ENCODE measurements at places on chromosomes 2 and 18.

- no peak for DNase-seq
Observed at GRCh38 chr2:171036532-171036931, 107.5 kb downstream of the GORASP2 start.

- DNase-seq: no peak
Observed at GRCh38 chr2:215727507-215728503, 285.5 kb downstream of the MREG start.

DNA sequence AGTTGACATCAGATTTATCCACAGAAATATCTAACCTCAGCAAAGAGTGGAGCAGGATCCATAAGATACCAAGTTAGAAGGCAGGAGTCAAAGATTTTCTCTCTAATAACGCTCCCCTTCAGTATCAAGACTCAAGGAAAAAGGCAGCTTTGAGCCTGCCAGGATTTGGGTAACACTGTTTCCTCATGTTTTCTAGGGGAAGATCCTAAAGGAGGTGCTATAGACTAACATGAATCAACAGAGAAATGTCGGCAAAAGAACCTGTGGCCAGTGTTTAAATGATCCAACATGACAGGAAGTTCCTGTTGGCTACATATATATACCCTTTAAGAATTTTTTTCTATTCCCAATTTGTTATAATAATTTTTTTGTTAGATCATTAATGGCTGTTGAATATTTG is 402.3 kb downstream of the TGIF1 start:
- DNase-seq: no peak

DNA sequence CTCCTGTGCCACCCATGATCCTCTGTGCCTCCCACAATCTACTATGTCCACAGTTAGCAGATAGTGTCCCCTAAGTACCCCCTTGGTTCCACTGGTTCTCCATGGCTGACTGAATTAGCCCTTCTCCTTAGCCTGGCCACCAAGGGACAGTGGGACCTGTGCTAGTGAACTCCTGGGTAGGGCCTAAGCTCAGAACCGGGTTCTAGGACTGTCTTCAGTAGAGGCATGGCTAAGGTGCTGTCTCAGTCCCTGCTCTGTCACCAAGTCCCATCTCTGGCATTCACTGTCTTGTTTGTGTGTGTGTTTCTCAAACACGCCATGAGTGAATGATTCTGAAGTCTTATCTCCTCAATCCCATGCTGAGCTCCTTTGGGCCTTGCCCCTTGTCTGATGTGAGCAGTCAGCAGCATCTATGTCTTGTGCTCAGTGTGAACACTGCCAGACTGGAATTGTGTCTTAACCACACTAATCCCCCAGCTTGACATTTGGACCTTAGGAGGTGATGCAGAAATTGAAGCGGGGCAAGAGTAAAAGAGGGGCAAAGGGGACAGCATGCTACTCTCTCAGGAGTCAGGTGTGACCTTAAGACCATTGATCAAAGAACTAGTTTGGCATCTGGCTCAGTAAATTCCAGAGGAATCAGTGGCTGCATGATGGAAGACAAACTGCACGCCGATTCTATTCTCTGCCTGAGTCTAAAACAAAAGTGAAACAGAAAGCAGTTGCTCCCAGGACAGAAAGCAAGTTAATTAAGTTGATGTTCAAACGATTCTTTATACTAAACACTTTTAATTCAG is 190.5 kb downstream of the ALPK2 start:
- DNase-seq: no peak

DNA sequence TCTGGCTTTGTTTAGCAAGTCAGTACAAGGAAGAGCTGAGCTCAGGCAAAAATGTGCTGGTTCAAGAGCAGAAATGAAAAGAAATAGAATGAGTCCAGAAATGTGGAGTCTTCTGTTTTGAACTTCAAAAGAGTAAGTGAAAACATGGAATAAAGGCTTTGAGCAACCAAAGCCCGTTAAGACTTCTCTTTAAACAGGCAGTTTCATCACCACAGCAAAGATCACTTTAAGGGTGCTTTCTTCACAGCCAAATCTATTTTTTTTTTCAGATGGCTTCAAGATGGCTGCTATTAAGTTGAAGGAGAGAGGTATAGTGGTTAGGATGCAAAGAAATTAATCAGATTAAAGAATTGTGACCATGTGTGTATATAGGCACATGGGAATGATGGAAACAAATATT is 2.0 kb upstream of the CHRNA1 start:
- DNase-seq: no peak

GRCh38 chr2:119575439-119575838 is 31.2 kb downstream of the CFAP221 start:
- no peak for DNase-seq

- no peak for DNase-seq
Observed at GRCh38 chr2:73939419-73939818, 12.7 kb downstream of the DGUOK start.

GRCh38 chr18:49189772-49190171 is 239.0 kb upstream of the SMAD7 start:
- DNase-seq: no peak

DNA sequence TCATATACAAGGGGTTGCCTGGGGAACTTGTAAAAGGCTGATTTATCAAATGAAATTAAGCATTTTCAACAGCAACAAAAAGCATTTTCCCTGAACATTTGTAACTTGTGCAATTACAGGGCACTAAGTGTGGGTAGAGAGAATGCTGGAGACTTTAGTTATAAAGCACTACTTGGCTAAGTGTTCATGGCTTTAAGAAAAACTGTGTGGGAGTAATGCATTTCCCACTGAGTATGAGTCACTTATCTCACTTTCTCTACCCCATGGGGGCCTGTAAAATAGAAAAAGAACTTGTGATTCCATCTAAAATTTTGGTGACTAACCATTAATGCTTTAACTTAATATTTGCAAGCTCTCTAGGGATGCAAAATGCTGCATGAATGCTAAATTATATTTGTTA is 193.4 kb downstream of the CCDC102B start:
- DNase-seq: no peak

- no peak for DNase-seq
Observed at GRCh38 chr2:220243571-220243970, 616.1 kb downstream of the SLC4A3 start.

DNA sequence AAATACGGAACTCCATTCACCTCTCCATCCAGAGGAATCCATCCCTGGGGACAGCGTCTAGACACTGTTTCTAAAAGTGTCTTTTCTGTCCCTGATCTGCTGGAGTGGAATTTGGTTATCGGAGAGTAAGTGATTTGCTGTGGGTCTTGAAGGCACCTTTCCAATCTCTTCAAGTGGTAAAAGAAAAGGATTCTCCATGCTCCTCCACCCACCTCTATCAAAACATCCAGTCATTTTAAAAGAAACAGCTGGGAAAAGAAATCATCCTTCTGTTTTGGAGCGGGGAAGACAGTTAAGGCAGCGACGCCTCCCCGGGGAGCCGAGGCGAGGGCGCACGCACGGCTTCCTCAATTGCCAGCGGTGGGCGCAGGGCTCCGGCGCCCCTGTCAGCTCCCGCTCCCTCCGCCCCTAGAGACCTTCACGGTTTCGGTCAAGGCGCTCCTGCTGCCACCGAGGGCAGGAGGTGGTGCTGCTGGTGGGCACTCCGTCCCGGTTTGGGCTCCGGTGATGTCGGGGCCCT is 547 bp downstream of the SLC35F5 start:
- peak; percentile 40 for DNase-seq

DNA sequence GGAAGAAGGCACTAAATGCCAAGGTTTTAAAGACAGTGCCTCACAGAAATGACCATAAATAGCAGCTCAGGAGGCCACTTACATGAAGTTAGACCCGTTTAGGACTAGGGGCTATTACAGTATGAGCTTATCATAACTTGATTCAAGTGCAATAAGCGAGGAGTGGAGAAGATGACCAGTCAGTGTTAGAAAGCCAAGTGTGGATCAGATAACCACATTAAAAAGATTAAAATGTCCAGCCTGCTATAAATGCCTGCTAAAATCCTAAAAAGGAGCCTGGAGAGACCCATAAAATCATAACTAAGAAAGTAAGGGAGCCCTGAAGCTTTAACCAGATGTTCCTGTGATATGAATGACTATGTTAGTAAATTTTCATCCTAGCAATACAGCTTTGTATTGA is 117.5 kb upstream of the ZNF521 start:
- DNase-seq: no peak

- no peak for DNase-seq
Observed at GRCh38 chr2:12106440-12107080, 360.1 kb downstream of the LPIN1 start.

- DNase-seq: no peak
Observed at GRCh38 chr18:53686965-53687364, 537.5 kb downstream of the MBD2 start.

- DNase-seq: no peak
Observed at GRCh38 chr2:235908826-235909225, 259.4 kb downstream of the GBX2 start.

DNA sequence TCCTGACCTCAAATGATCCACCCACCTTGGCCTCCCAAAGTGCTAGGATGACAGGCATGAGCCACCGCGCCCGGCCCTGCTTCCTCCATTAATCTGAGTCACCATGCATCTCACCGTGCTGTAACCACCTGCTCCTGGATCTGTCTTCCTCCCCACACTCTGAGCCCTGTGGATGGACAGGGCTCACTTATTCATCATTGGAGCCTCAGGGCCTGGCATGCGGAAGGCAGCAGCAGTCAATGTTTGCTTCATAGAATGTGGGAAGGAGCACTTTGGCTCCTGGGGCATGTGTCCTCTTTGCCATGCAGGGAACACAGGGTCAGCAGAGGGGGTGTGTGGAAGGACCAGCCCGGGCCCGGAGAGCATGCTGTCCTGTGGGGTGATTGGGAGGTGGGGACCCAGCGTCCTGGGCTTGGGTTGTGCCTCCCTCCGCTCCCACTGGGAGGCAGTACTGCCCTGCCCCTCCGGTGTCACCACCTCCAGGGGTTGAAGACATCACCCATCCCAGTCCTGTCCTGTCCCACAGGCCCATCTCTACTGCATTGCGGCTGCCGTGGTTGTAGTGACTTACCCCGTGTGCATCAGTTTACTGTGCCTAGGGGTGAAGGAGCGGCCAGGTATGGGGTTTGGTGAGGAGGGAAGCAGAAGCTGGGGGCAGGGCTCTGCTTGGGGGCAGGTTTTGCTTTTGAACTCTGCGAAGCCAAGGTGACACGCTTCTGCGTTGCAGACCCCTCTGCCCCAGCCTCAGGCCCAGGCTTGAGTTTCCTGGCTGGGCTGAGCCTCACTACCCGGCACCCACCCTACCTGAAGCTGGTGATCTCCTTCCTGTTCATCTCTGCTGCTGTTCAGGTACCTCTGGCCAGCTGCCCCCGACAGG is 11.5 kb downstream of the MFSD2B start:
- DNase-seq: no peak

DNA sequence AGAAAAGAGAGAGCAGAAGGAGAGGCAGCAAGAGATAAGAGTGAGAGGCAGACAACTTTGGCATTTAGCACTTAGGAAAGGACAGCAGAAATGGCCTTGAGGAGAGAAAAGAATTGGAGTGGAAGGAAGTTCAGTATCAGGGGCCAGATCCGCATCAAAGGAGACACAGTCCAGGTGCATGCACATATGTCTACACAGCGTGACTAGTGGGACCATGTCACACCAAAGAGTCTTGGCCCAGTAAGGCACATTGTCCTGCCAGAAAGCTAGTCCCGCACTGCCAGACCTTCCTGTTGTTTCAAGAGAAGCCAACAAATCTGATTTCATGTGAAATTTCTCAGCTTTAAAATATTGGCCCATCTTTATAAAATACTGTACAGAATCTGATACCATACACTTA is 8.5 kb upstream of the STK39 start:
- DNase-seq: no peak
